Sigmoid colon (tissue), 7 donors: ENCODE measurements at places on chromosomes 6 and 20.

DNA sequence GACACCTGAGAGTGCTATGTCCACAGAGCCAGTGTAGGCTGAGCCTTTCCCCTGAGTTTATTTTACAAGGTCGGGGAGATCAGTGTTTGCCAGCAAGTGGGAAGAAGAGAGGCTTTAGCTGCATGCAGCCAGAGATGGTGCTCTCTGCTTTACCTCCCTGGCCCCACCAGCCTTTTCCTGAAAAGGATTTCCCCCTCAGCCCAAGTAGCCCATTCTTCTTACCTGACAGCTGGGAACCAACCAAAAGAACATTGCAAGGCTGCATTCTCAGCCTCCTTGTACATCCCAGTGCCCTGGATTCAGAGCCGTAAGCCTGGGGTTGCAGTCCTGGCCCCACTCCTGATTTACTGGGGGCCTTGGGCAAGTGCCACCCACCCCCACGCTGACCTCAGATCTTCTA lies 16.9 kb downstream of the SNPH start:
- no peaks in the 10 kb centered on the region for H3K36me3 ChIP-seq
- H3K4me3 ChIP-seq: no peak overlapping the region
- H3K4me1 ChIP-seq: no peaks in the 10 kb centered on the region

GRCh38 chr6:20319520-20320357 lies 81.9 kb upstream of the E2F3 start:
- H3K36me3 ChIP-seq: no peaks in the 10 kb centered on the region
- DNase-seq: no peak
- no peak overlapping the region for H3K27ac ChIP-seq
- no peaks in the 10 kb centered on the region for H3K27me3 ChIP-seq
- no peaks in the 10 kb centered on the region for H3K4me1 ChIP-seq

- DNase-seq: no peak
- no peak overlapping the region for H3K27ac ChIP-seq
- H3K4me1 ChIP-seq: no peaks in the 10 kb centered on the region
- no peaks in the 10 kb centered on the region for H3K27me3 ChIP-seq
- no peaks in the 10 kb centered on the region for H3K36me3 ChIP-seq
Observed at GRCh38 chr20:45258664-45259063, 4.3 kb upstream of the SLPI start.

DNA sequence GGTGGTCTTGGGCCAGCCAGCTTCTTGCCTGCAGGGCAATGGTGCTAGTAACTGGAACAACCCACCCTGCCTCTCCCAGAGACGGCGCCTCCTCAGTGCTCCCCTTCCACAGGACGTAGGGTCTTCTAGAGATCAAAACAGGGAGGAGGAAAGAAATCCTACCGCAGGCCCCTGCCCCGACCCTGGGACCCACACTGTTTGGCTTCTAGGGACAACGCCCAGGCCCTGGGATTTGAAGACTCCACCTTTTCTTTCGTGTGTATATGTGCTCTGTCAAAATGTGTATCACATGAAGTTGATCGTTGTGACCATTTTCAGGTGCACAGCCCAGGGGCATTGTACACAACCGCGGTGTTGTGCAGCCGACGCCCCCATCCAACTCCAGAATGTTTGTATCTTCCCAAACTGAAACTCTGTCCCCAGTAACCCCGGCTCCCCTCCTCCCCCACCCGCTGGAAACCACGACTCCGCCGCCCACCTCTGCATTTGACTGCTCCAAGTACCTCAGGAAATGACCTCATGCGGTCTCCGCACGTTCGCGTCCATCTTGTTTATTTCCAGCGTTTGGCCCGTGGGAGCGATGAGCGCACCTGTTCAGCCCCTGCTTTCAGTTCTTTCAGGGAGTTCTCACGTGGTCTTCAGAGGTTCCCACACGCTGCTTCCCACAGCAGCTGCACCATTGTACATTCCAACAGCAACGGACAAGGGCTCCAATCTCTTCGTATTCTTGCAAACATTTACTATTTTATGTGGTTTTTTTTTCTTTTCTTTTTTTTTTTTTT lies 3.4 kb upstream of the BHLHE23 start:
- DNase-seq: no peak
- H3K36me3 ChIP-seq: no peaks in the 10 kb centered on the region
- H3K27ac ChIP-seq: no peak overlapping the region
- H3K4me3 ChIP-seq: no peak overlapping the region
- H3K27me3 ChIP-seq: peaks cover 75% of the 10 kb centered on the region

DNA sequence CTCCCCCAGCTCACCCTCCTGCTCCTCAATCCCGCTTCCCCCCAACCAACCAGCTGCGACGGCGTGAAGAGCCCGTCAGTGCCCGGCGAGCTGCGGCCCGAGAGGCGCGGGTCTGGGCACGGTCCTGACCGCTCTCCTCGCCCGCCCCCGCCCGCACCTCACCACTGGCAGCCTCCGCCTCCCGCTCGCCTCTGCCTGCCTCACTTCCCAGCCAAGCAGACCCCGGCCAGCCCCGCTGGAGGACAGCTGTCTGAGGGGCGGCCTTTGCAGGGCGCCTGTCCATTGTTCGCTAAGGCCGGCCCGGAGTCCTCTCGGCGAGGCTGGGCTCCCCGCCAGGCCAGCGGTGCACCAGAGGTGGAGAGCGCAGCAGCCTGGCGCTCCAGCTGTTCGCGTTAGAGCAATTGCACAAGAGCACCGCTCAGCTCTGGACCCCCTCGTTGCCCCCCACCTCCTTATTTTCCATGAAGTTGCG lies 1.3 kb downstream of the SOBP start:
- H3K4me1 ChIP-seq: peaks cover 50% of the 10 kb centered on the region
- H3K4me3 ChIP-seq: peak overlapping the region; percentile 79
- no peaks in the 10 kb centered on the region for H3K36me3 ChIP-seq
- peak; percentile 91 for DNase-seq
